ENCODE measurements at places on chromosomes 3 and 15.
A peak's percentile ranks its signal among the peaks of the same experiment; 100 is the strongest.

GRCh38 chr15:61155741-61156700 is 73.1 kb downstream of the RORA start:
- no peak overlapping the region for H3K27ac ChIP-seq
- H3K4me3 ChIP-seq: peak overlapping the region; percentile 16
- H3K27me3 ChIP-seq: no peaks in the 10 kb centered on the region
- peak; percentile 77 for DNase-seq

DNA sequence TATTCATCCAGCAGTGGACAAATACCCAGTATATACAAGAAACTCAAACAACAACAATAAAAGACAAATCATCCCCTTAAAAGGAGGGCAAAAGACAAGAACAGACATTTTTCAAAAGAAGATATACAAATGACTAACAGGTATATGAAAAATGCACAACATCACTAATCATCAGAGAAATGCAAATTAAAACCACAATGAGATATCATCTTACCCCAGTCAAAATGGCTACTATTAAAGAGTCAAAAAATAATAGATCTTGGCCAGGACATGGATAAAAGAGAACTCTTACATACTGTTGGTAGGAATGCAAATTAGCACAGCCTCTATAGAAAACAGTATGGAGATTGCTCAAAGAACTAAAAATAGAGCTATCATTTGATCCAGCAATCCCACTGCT is 16.9 kb downstream of the DHX36 start:
- H3K4me3 ChIP-seq: no peak overlapping the region
- H3K4me1 ChIP-seq: peaks cover 11% of the 10 kb centered on the region
- no peaks in the 10 kb centered on the region for H3K27me3 ChIP-seq
- H3K36me3 ChIP-seq: peaks cover 52% of the 10 kb centered on the region
- DNase-seq: no peak

DNA sequence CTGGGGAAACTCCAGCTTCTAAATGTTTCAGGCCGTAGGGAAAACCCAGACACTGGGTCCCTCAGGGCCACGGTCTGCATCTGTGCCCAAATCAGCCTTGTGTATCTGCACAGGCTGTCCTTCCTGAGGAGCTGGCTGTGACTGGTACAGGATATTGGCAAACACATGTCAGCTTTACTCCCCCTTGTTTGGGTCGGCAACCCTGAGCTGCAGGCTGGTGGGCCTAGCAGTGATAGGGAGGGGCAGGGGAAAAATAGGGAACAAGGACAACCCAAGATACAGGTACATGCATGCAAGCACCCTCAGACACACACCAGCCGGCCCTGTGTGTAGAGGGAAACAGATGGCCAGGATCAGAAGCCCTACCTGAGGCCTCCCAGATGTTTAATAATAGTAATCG is 28.7 kb upstream of the HCN4 start:
- no peak overlapping the region for H3K4me3 ChIP-seq
- H3K4me1 ChIP-seq: no peaks in the 10 kb centered on the region
- no peaks in the 10 kb centered on the region for H3K36me3 ChIP-seq

DNA sequence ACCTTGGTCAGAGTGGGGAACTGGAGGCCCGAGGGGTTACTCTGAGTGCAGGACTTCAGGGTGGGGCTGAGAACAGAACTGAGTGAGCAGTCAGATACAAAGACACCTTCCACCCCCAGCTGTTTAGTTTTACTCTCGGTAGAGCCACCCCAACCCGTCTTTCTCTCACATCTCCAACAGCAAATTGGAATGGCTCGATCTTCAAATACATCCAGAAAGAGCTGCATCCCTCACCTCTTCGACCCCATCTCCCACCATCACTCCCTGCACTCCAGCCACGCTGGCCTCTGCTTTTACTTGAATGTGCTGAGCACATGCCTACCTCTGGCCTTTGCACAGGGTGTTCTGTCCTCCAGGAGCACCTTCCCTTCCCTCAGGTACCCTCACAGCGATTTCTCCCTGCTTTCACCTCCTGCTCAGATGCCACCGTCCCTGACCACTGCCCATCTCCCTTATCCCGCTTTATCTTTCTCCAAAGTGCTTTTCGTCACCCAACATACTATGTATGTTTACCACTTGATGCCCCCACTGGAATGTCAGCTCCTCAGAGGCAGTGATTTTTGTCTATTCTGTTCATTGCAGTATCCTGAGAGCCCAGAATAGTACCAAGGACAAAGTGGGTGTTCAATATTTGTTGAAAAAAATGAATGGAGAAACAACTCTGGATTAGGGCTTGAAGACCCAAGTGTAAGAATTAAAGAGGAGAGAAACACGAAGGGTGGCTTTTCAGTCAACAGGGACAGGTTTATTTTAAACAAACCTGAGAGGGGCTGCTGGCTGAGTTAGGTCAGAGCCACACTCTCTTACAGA is 4.4 kb downstream of the CHCHD4 start:
- H3K27ac ChIP-seq: no peak overlapping the region
- no peaks in the 10 kb centered on the region for H3K27me3 ChIP-seq
- peaks cover 6% of the 10 kb centered on the region for H3K4me1 ChIP-seq
- H3K4me3 ChIP-seq: no peak overlapping the region
- no peak for DNase-seq

- H3K4me1 ChIP-seq: peaks cover 28% of the 10 kb centered on the region
- no peak for DNase-seq
- no peaks in the 10 kb centered on the region for H3K27me3 ChIP-seq
These were observed 56.6 kb downstream of the MESD start for GRCh38 chr15:80932989-80933388.

- H3K36me3 ChIP-seq: no peaks in the 10 kb centered on the region
- H3K27me3 ChIP-seq: no peaks in the 10 kb centered on the region
- DNase-seq: no peak
- no peak overlapping the region for H3K4me3 ChIP-seq
- H3K4me1 ChIP-seq: peaks cover 38% of the 10 kb centered on the region
These were observed 180.7 kb upstream of the LMCD1 start for GRCh38 chr3:8320711-8321458.

DNA sequence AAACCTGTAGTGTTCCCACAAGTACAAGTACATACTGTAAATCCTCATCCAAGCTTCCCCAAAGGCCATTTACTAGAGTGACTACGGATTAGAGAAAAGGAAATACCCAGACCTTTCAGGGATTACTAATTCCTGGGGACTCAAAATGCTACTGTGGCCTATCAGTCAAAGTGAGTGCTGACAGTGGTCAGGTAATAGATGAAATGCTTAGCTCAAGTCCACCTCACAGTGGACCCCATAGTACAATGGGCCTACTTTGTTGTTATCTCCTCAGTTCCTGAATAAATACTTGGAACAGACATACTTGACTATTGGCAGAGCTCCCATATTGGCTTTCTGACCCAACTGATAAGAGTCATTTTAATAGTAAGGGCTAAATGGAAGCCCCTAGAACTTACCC is 61.6 kb downstream of the MAP4 start:
- H3K27ac ChIP-seq: no peak overlapping the region
- no peak overlapping the region for H3K4me3 ChIP-seq
- H3K36me3 ChIP-seq: peaks cover 3% of the 10 kb centered on the region
- H3K27me3 ChIP-seq: no peaks in the 10 kb centered on the region
- DNase-seq: no peak

GRCh38 chr3:166900866-166901577 is 479.1 kb downstream of the ZBBX start:
- H3K4me3 ChIP-seq: no peak overlapping the region
- no peak overlapping the region for H3K27ac ChIP-seq
- no peaks in the 10 kb centered on the region for H3K27me3 ChIP-seq
- H3K4me1 ChIP-seq: no peaks in the 10 kb centered on the region
- H3K36me3 ChIP-seq: no peaks in the 10 kb centered on the region

DNA sequence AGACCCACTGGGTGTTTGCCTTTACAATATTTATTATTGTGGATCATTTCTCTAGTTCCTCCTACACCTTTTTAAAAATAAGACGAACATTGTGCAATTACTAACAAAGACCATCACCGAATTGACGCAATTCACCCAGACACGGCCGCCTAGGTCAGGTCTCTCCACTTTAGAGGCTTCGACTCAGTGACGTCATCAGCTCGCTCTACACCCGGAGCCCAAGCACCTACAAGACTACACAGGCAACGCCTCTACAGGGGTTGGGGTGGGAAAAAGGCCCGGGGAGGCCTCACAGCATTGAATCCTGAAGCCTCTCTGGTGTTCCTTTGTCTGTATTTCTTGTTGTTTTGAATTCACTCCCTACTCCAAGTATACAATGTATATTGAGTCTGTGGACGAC is 16.6 kb downstream of the ZIC4 start:
- no peaks in the 10 kb centered on the region for H3K4me1 ChIP-seq
- no peaks in the 10 kb centered on the region for H3K36me3 ChIP-seq

DNA sequence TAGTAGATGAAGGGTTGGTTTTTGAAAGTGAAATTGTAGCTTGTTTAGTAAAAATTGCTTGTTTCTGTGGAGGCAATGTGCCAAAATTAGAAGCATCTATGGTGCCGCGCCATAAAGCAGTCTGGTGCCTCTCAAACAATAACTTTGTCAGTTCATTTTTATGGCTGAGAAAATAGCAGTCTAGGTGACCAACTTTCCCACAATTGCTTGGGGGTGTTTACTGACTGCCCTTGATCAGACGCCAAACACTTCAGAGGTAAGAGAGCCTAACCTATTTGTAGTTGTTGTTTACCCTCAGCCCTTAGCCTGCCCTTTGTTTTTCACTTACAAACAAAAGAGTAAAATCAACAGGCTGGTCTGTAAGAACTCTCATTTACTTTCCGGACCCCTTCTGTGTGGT is 174.5 kb downstream of the FNDC3B start:
- H3K36me3 ChIP-seq: no peaks in the 10 kb centered on the region
- no peak overlapping the region for H3K4me3 ChIP-seq
- H3K27ac ChIP-seq: peak overlapping the region; percentile 18
- H3K4me1 ChIP-seq: peaks cover 45% of the 10 kb centered on the region
- no peak for DNase-seq
- H3K27me3 ChIP-seq: no peaks in the 10 kb centered on the region

DNA sequence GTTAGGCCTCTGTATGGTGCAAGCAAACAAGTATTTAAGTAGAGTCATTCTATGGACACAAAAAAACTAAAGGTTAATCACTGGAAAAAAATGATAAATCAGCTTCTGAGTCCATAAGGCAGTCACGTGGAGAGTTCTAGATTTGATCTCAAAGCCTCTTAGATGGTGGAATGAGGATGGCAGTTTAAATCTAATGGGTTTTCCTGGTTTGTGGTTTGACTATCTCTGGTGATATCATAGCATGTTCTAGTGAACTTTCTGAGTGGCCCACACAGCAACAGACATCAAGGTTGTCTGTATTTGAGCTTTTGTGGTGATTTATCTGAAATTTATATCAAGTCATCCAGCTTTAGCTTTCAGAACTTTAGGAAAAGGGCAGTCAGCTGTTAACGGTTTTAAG is 52.4 kb downstream of the ILDR1 start:
- H3K4me3 ChIP-seq: no peak overlapping the region
- H3K27ac ChIP-seq: no peak overlapping the region
- no peak for DNase-seq
- H3K27me3 ChIP-seq: no peaks in the 10 kb centered on the region
- H3K4me1 ChIP-seq: no peaks in the 10 kb centered on the region

DNA sequence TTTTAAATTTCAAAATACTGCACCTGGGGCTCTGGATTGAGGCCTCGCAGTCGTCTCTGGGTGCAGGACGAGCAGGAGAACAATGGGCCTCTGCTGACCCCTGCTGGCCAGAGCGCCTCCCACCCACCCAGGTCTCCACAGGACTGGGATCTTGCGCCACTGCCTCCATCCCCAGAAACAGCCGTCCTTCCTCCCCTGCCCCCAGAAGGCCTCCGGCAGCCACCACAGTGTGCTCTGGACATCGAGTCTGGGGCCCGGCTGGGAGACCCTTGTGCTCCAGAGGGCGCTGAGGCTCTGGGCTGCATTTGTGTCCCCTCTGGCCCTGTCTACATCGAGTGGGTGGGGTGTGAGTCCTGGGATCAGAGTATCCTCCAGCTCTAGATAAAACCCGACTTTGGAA is 6.7 kb upstream of the ACSBG1 start:
- DNase-seq: peak; percentile 79
- H3K27me3 ChIP-seq: peaks cover 12% of the 10 kb centered on the region

- no peak overlapping the region for H3K4me3 ChIP-seq
- no peaks in the 10 kb centered on the region for H3K36me3 ChIP-seq
- H3K27me3 ChIP-seq: no peaks in the 10 kb centered on the region
These were observed 40.2 kb upstream of the MEIS2 start for GRCh38 chr15:37140531-37141058.

DNA sequence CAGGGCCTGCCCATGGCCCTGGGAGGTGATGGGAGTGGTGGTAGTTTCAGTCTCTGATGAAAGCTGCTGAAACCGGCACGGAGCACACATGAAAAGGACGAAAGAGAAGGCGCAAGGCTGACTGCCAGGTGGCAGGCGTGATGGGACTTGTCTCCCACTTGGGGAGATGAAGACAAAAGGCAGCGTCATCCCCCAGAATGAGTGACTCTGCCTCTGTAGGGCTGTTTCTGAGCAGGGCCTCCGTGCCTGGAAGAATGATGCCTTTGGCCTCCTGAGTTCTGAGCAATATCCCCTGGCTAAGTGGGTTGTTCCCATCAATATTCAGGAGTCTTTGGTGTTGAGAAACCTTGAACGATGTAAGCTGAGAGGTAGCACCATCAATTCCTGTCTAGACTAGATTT is 237.8 kb downstream of the OPA1 start:
- no peaks in the 10 kb centered on the region for H3K36me3 ChIP-seq
- H3K4me3 ChIP-seq: no peak overlapping the region
- H3K4me1 ChIP-seq: peaks cover 4% of the 10 kb centered on the region
- no peak overlapping the region for H3K27ac ChIP-seq

- H3K4me3 ChIP-seq: no peak overlapping the region
- H3K4me1 ChIP-seq: peaks cover 24% of the 10 kb centered on the region
- no peaks in the 10 kb centered on the region for H3K27me3 ChIP-seq
- no peak overlapping the region for H3K27ac ChIP-seq
These were observed 105.8 kb downstream of the DHX30 start for GRCh38 chr3:47908744-47909143.

- H3K36me3 ChIP-seq: peaks cover 4% of the 10 kb centered on the region
- H3K4me1 ChIP-seq: peaks cover 18% of the 10 kb centered on the region
- H3K4me3 ChIP-seq: peak overlapping the region; percentile 91
- H3K27me3 ChIP-seq: no peaks in the 10 kb centered on the region
- H3K27ac ChIP-seq: no peak overlapping the region
These were observed 1.4 kb downstream of the MFGE8 start for GRCh38 chr15:88911766-88912118.

- no peak overlapping the region for H3K27ac ChIP-seq
- H3K4me3 ChIP-seq: no peak overlapping the region
- DNase-seq: no peak
- H3K27me3 ChIP-seq: no peaks in the 10 kb centered on the region
These were observed 18.7 kb upstream of the ITPKA start for GRCh38 chr15:41474941-41475340.

DNA sequence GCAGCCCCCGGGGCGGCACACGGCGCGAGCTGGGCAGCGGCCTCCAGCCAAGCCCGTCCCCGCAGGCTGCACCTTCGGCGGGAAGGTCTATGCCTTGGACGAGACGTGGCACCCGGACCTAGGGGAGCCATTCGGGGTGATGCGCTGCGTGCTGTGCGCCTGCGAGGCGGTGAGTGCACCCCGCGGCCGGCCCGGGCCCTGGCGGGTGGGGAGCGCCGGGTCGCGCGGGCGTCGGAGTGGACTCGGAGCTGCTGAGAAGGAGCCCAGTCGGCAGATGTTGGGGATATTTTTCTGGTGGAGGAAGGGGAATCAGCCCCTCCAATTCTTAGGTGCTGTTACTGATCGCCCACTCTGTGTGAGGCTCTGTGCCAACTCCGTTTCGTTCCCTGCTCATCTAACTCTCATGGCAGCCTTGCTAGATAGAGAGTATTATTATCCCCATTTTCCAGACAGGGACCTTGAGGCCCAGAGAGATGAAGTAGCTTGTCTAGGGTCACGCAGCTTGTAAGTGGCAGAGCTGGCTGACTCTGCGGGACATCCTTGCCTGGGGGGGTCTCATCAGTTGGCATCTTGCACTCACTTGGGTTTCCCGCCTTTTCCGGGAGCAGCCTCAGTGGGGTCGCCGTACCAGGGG is 890 bp downstream of the CHRD start:
- peak overlapping the region; percentile 69 for H3K4me3 ChIP-seq
- peaks cover 33% of the 10 kb centered on the region for H3K27me3 ChIP-seq
- no peak overlapping the region for H3K27ac ChIP-seq
- DNase-seq: peak; percentile 33
- no peaks in the 10 kb centered on the region for H3K36me3 ChIP-seq

All from GM23248 (cell line).